Fibroblast of skin of right quadriceps (primary cell): ENCODE measurements at places on chromosomes 2 and 18.

- no peak for DNase-seq
These were observed 49.9 kb upstream of the GALR1 start for GRCh38 chr18:77199707-77200106.

GRCh38 chr2:196290569-196290968, 119.2 kb upstream of the STK17B start:
- no peak for DNase-seq

DNA sequence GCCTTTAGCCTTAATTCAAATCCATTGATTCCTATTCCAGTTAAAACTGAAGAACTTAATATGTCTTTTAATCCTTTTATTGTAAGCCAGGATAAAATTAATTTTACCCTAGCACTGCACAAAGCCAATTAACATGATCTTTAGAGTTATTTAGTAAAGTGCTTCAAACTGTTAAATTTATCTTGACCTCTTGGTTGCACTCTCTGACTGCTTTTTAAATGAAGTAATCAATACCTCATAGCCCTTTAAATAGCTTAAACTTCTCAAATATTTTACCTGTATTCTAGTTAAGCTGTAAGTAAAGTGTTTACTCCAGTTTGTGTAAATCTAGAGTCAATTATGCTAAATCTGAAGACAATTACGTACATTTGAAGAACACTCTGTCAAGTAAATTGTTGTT, 221.0 kb downstream of the WDR7 start:
- no peak for DNase-seq

- no peak for DNase-seq
These were observed 13.2 kb upstream of the RAPGEF4 start for GRCh38 chr2:172722481-172722880.

GRCh38 chr2:85273738-85274731, 53.8 kb downstream of the TGOLN2 start:
- peak; percentile 87 for DNase-seq

- no peak for DNase-seq
These were observed 1258.3 kb upstream of the GYPC start for GRCh38 chr2:125397535-125398251.

DNA sequence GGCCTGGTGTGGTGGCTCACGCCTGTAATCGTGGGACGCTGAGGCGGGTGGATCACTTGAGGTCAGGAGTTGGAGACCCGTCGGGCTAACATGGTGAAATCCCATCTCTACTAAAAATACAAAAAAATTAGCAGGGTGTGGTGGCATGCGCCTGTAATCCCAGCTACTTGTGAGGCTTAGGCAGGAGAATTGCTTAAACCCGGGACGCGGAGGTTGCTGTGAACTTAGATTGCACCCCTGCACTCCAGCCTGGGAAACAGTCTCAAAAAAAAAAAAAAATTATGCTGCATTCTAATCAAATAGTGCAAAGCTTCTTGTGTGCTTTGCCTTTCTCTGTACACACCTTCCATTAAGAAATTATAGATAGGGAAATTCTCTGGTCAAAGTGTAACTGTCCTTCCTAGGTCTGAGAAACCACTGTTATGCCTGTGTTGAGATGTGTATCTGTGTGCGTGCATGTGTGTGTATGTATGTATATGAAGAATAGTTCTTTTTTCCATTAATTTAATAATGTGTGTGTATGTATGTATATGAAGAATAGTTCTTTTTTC, 2.5 kb downstream of the CD28 start:
- DNase-seq: no peak

GRCh38 chr2:27857417-27858172, 32.6 kb downstream of the RBKS start:
- DNase-seq: peak; percentile 78

DNA sequence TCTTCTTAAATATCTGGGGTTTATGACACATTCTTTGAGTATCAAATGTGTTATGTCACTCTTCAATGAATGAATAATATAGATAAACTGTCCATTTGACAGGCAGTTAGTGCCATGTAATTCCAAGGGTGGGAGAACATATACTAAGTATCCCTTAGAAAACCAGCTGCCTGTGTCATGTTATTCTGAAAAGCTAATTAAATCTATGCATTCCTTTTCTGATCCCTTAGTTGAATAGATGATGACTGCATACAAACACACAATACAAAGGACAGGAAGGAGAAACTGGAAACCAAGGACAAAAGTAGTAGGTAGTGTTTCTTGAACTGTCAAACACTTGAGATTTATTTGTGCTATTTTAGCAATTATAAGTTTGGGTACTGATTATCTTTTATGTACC, 8.3 kb downstream of the ARHGAP28 start:
- DNase-seq: no peak

GRCh38 chr2:1690056-1690775, 54.1 kb downstream of the PXDN start:
- no peak for DNase-seq

GRCh38 chr2:46317094-46317486, 19.9 kb downstream of the EPAS1 start:
- no peak for DNase-seq

DNA sequence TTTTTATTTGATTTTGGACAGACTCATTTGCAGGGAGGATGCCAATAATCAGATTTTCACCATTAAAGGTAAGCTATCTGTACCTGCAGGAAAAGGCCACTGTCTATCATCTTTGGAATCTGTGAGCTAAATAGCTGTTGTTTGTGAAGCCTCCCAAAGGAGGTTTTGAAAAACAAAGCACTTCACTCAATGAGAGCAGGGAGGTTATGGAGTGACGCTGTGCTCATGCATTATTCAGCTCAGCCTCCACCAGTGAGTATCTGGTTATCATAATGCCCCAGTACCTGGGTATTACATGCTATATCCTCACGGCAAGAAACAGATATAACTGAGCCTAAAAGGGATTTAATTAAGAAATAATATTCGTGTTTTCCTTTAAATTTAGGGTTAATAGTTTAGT, 189.6 kb upstream of the PIK3C3 start:
- DNase-seq: no peak

GRCh38 chr2:44680983-44681531, 260.4 kb upstream of the SIX3 start:
- no peak for DNase-seq

DNA sequence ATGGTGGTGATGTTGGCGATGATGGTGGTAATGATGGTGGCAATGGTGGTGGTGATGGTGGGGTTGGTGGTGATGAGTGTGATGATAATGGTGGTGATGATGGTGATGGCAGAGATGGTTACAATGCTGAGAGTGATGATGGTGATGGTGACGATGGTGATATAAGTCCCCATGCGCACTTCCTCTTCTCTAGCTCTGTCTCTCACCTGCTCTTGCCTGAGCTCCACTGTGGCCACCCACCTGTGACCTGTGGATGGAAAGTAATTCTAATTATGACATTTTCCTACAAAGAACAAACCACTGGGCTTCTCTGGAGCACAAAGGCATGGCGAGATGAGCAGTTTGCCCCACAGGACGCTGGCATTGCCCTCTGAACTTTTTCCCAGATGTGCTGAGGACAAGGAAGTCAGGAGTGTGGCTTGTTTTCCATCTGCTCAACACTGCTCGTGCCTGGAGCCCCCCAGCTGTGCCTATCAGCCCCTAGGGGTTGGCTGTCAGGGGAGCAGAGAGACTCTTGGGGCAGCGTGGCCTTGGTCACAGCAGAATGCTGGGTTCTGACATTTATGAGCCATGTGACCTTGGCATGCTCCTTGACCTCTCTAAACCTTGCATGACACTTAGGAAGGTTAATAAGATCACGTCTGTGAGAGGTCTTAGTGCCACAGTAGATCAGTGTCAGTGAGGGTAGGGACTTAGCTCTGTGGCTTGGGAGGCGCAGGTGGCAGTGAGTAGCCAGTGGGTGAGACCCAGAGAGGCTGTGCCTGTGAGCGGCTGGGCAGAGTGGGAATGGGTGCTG, 68.4 kb downstream of the RRM2 start:
- DNase-seq: no peak

GRCh38 chr2:201842131-201842860, 36.0 kb downstream of the CDK15 start:
- DNase-seq: peak; percentile 46

DNA sequence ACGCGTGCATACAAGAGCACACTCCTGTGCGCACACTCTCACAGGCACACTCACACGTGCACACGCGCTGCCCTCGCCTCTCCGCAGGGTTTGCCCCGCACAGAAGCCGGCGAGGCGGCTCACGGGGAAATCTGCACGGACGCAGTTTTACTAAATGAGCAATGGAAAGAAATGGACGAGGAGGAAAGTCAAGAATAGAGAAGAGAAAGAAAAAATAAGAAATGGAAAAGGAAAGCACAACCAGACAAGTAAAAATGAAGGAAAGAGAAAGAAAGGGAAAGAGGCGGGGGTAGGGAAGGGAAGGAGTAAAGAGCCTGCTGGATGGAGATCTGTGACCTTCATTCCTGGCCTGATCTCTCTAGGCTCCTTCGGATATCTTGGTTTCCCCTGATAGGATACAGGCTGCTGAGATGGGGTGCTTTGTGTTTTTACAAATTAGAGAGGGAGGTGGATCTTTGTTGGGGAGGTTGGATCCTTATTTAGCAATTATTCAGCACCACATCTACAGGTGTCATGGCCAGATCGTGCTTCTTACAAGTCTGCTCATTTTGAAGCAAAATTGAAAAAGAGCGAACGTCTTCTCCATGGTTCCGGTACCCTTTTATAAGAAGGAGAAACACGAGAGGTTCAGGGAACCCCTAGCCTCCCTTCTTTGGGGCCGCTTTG, 693 bp upstream of the LRP2 start:
- DNase-seq: no peak

GRCh38 chr2:37615804-37616676, 55.4 kb downstream of the CDC42EP3 start:
- DNase-seq: no peak

DNA sequence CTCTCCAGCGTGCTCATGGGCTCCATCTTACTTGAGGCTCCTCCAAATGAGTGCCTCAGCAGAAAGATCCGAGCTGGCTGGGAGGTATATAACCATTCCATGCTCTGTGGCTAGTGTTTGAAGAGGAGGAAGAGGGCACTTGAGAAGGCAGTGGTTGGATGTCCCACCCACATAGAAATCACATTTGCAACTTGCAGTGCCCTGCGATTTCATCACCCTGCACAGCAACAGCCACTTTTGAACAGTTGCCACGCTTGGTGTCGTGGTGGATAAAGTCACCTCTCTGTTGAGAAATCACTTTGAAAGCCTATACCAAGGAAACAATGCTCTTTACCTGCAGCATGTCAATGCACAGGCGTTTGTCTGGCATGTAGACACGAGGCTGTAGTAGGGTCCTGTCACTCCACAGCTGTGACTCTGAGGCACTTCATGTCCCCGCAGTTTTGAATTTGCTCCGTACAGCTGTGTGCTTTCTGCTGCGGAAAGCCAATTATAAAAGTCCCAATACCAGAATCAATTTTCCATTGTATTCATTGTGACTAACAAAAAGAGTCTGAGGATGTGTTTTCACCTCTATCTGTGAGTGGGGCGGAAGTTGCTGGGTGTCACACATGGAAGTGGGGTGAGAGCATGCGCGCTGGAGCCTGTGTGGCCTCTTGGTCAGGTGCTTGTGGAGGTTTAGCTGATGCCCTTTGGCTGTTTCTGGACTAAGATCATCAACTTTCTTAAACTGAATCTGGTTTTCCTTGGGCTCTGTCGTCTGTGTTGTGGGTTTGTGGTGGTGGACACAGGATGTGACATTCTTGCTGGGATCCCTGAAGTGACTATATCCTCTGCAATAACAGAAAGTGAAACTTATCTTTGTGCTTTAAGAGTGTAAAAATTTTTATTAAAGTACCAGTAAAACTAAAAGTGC, 2.8 kb downstream of the CNDP2 start:
- no peak for DNase-seq

- DNase-seq: peak; percentile 94
These were observed 431.8 kb upstream of the SPHKAP start for GRCh38 chr2:228613133-228613850.

- no peak for DNase-seq
These were observed 11.8 kb downstream of the CHRNA1 start for GRCh38 chr2:174752403-174753037.

DNA sequence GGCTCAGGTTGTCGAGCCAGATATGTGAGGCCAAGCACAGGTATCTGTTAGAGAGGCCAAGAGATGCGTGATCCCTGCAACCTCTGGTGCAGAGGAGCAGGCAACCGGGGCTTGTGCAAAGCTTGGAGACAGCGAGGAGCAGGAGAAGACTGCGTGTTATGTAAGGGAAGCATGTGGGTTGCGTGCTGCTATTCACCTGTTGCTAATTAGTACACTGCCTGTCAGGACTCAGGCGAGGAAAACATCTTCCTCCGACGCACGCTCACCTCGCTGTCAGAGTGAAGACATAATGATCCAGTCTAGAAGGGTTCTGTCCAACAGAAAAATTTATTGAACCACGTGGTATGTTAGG, 102.5 kb downstream of the HNRNPLL start:
- no peak for DNase-seq

DNA sequence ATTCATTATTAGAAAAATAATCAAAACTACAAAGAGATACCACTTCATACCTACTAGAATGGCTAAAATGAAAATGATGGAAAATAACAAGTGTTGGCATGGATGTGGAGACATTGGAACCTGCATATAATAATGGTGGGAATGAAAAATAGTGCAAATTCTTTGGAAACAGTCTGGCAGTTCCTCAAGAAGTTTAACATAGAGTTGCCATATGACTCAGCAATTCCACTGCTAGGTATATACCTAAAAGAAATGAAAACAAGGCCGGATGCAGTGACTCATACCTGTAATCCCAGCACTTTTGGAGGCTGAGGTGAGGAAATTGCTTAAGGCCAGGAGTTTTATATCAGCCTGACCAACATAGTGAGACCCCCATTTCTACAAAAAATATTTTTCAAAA, 41.6 kb upstream of the ACYP2 start:
- DNase-seq: peak; percentile 28

DNA sequence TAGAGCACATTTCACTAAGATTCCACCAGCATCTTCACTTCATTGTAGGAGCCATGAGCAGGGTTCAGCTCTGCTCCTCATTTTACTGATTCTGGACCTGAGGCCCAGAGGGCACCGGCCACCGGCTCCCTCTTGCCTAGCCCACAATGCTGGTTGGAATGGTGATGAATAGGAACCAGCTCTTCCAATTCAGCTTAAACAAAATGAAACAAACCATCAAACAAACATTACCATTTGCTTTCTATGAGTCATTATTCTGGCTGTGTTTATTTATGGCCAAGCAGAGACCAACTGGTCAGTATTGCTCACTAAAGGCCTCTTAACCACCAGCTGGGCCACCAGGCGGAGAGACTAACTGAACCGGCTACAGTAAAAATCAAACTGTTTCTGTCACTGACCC, 176.7 kb downstream of the MTX2 start:
- DNase-seq: peak; percentile 49

DNA sequence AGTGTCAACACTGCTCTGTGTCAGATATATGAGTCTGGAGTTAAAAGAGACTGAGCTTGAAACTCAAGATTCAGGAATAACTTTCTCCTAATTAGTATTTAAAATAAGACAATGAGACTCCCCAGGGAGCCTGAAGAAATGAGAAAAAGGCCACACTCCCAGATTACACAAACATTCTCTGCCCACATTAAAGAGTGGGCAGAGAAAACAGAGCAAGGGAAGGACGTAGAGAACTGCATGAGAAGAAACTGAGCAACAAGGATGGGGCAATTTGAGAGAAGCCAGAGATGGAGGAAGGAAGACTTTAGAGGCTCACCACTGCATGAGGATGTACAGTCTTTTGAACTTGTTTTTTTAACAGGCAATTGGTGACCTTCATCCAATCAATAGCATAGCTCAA, 438.2 kb downstream of the TDRD15 start:
- DNase-seq: no peak
